ENCODE measurements at places on chromosomes 6 and 20.

- no peak for DNase-seq
Observed at GRCh38 chr6:20881365-20881764, 347.1 kb downstream of the CDKAL1 start.

DNA sequence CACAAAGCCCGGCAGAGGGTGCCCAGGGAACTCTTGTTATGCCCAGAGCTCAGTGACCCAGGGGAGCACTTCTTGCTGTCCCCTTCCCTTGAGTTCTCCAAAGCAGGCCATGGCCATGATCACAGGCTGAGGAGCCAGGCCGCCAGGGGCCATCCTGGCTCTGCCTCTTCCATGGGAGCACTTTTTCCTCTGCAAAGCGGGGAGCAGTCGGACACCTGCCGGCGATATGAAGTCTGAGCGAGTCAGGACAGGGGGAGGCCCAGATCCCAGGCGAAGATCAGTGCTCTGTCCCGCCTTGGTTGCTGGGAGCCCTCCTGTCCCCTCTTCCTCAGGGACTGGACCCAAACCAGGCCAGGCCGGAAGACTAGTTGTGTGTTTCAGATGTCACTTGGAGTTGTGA, 67.9 kb downstream of the TCP11 start:
- no peak for DNase-seq

GRCh38 chr6:37699887-37700619, 2.4 kb upstream of the MDGA1 start:
- no peak for DNase-seq

DNA sequence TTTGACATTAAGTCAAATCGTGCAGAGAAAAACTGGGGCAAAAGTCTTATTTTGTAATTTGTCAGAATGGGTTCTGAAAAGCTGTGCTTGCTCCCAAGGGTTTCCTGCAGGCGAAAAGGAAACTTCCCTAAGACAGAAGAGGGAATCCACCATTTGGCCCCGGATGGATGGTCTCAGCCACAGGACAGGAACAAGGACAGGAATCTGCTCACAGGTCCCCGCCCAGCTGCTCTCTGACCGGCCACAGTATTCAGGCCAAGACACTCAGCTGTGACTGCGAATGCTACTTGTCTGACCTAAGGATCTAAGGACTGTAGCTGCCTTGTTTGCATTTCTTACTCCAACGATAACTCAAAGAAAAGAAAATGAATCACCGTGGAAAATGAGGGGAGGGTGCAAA, 197.0 kb downstream of the BMP7 start:
- DNase-seq: no peak

DNA sequence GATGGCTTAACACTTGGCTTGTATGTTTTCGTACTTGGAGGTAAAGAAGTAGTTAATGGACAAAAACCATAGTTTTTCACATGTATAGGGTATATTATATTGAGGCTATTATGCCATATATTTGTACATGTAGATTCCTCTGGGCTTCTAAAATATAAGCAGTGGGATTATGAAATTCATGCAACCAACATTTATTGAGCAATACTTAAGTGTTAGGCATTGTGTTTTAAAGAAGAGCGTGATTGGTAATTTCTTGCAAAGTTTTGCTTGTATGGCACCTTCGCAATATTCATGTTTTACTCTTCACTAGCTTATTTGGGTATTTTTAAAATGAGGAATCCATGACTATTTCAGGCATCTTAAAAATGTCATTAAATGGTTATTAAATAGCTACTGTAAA, 2.5 kb downstream of the TULP4 start:
- no peak for DNase-seq

GRCh38 chr6:48325701-48326100, 214.7 kb upstream of the PTCHD4 start:
- DNase-seq: no peak

DNA sequence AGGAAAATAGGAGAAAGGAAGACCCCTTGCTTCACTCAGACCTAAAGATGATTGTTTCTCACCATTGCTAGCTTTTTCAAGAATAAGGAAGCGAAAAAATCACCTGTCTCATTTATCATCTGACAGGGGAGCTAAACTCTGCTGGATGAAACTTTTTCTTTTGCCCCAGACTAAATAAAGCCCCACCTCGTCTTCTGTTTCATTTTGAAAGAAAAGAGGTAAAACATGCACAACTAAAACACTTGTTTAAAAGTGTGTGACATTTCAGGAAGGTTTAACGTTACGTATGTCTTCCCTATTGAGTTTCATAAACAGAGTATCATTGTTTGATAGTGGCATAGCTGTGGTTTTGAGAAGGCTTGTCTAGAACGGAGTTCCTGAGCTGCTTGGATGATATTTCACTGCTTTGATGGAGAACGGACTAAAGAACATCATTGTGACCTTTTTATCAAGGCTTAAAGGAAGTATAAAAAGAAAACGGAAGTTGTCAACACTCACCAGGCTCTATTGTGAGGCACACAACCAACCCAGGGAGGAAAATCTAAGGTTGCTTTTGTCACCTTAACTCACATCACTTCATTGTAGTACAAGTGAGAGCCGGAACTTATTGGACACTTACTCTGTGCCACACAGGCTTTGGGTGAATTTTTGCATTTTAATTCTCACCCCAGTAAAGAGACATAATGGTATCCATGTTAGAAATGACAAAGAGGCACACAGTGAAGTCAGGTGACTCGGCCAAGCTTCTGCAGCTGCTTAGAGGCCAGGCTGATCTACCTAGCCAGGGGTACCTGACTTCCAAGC, 29.5 kb downstream of the TSHZ2 start:
- no peak for DNase-seq

GRCh38 chr20:62477669-62478455, 2.1 kb upstream of the GATA5 start:
- no peak for DNase-seq

GRCh38 chr20:58137651-58138265, 90.7 kb downstream of the ANKRD60 start:
- no peak for DNase-seq

- no peak for DNase-seq
Observed at GRCh38 chr6:29025927-29026585, 18.9 kb downstream of the OR2W1 start.

Data from C1 segment of cervical spinal cord (tissue), 14 donors.